GM12878 (cell line): ENCODE measurements at places on chromosomes 2 and 18.
A peak's percentile ranks its signal among the peaks of the same experiment; 100 is the strongest.

GRCh38 chr2:174670446-174670845 is 72.8 kb upstream of the WIPF1 start:
- no peak for DNase-seq

DNA sequence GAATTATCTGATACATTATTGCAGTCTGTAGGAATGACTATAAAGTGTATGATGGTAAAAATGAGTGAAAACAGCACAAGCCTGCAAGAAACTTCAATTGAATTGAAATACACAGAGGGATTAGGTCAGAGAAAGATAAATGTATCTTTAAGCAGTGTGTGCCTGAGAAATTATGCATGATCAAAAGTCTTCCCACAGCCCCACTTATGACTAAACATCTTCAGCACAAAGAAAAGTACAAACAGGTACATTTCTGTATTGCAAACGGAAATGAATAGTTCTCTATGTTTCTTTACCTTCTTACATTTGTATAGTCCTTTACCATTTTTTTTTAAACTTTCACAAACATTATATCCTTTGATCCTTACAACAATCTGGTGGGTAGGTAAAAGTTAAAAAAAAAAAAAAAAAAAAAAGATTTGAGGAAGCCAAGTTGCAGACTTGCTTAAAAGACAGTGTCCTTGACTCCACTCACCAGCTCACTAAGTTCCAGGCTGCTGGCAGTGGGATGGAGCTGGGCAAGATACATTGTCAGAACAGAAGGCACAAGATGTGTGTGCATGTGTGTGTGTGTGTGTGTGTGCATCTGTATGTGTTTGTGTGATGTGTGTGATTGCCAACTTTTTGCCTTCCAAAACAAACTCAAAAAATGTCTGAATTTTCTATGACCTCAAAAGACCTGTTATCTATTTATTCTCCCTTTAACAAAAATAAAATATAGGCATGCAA is 423.7 kb upstream of the ACVR2A start:
- no peak for DNase-seq

DNA sequence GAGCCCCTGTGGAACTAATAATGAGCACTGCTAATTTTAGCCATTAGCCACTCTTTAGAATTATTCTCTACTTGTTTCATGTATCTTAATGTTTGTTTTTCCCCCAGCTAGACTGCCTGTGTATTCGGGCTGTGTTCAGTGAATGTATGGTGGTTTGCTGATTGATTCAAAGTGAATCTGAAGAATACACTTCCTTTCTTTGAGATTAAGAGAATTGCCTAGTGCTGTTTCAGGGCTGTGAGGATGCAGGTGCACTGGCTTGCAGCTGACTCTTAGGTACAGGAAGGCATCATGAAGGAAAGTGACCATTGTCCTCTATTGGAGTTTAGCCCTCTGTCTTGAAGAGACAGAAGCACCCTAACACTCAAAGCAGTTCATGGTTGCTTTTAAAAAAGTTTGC is 138.7 kb downstream of the CERS6 start:
- peak; percentile 54 for DNase-seq

DNA sequence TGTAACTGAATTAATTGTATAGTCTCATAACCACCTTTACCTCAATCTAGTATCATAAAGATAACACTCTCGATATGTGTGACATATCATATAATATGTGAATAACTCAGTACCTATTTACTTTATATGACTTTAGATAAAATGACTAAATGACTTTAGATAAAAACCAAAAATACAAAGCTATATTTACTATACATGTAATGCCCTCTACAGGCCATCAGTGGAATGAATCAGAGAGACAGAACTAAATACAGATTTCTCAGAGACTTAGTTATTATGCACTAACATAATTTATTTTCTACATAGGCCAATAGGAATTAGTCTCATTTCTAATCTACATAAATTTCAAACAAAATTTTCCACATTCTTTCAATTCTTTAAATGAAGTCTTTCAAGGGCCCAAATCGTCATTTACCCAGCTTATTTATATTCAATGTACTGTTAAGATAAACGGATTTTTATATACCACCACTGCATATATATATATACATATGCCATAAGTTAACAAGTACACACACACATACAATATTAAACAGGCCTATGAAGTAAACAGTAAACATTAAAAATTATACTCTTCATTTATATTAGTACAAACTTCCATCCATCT is 219.9 kb downstream of the EXOC6B start:
- no peak for DNase-seq

DNA sequence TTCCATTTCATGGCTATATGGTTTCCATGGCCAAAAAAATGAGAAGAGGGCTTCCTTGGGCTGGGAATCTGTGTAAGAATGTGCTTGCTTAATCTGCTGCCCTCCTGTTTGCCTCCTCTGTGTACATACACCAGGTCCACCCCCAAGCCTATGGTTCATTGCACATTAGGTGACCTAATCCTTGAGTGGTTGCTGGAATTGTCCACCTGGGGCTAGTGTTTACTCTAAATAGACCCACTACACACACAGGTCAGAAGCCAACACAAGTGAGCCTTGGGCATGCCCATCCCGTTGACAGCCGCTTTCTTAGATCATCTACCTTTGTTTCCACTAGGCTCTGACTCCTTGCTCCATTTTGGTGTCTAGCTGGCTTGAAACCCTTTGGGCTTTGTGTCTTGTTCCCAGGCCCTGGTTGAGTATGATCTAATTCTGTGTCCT is 59.2 kb upstream of the ATL2 start:
- no peak for DNase-seq

GRCh38 chr18:8196238-8196637 is 413.0 kb upstream of the RAB12 start:
- no peak for DNase-seq

GRCh38 chr2:239401881-239402233 is 1.0 kb upstream of the HDAC4 start:
- peak; percentile 49 for DNase-seq

GRCh38 chr2:46248171-46248570 is 49.0 kb upstream of the EPAS1 start:
- no peak for DNase-seq

DNA sequence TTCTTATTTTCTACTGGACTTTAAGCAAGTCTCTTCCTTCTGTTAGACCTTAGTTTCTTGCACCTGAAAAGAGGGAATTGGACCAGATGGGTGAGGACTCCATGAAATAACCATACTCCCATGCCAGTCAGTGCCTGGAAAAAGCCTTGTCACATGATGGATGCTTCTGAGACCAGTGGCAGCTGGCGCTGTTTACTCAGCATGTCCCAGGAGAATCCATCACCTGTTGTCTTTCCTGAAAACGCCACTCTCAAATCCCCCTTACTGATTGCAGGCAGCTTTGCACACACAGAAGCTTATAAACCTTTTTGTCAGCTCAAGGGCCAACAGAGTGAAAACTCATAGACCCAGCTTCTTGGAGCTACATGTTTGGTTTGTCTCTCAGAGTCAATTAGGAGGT is 117.6 kb downstream of the POLE4 start:
- DNase-seq = no peak

GRCh38 chr2:25375371-25375988 is 33.8 kb upstream of the DNMT3A start:
- no peak for DNase-seq

DNA sequence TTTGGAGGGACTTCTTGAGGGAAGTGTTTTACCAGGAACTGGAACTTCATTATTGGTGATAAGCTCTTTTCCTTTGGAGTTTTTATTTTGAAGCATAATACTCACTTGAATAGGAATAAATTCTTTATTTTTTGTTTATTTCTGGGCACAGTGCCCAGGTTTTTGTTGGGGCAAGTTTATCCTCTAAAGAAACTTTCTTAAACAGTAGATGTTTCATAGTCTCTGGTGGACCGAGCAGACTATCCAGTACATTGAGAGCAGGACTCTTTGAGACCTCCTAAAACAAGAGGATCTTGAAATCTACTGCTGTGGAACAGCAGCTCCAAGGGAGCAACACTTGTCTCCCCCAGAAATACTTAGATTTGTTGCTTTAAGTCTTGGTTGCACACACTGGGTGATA is 109.4 kb downstream of the PARD3B start:
- no peak for DNase-seq

DNA sequence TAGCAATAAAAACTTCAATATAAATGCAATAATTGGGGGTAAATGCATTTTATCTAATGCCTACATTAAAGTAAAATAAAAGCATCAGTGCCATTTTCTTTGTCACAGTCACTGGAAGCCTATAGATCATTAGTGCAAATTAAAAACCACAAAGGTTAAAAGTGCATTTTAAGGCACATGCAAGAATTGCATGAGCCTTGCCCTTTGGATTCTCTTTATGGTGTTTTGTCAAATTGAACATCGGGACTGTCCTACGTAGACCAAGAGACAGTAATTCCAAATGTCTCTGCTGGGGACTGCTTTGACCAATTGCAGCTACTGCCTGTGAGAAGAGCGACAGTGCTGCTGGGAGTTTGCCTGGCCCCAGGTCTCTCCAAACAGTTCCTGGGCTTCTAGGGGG is 130.3 kb upstream of the SATB2 start:
- DNase-seq = no peak

GRCh38 chr2:229282758-229283546 is 11.9 kb upstream of the PID1 start:
- no peak for DNase-seq

GRCh38 chr2:86308356-86308755 is 29.1 kb downstream of the REEP1 start:
- no peak for DNase-seq

DNA sequence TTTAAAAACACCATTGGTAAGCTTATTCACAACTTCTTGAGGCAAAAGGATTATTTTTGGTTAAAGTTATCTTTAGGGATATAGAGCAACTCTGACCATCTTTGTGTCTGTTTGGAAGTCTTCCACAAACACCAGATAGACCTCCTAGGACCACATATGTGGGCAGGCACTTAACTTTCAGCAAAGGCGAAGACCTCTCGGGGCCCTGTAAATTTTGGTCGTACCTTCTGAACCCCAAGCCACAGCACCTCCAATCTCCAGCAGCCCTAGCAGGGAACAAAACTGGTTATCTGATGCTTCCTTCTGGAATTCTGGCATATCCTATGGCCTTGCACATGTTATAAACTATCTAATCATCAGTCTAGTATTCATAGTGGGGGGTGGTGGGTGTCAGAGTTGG is 114.8 kb downstream of the MBD5 start:
- no peak for DNase-seq

DNA sequence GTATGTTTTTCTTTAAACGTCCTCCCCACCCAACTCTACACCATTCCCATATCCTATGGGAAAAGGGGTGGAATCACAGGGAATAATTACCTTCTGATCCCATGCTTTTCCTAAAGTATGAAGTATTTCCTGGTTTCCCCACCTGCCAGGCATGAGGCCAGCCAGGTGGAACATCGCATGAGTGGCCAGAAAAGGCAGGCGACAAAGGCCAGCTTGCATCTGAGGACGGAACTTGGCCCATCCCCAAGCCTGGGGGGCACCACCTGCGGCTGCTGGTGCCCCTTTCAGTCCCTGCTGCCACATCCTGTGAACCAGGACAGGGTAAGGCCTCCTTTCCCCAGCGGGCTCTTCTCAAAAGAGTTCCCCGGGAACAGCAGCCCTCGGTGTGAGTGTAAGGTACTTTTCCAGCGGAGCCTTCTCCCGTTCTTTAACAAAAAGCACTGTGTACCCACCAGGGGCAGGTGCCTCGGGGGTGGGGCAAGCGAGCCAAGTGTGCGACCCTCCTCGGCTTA is 1.2 kb upstream of the ERFE start:
- no peak for DNase-seq

DNA sequence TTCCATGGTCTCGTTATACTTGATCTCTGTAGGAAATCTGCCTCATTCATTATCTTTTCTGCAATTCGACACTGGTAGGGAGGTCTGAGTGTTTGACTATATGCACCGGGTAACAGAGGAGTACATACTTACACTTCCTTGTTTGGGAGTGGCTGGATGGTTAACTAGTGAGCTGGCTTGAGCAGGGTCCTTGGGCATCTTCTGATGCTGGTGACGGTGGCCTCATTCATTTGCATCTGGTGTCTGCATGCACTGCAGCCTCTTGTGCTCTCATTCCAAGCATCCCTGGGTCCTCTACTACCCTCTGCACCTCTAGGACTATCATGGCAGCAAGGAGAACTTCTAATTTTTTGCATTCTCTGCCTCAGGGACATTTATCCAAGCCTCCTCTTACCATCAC is 100.0 kb upstream of the TCF4 start:
- no peak for DNase-seq

GRCh38 chr2:39837856-39838453 is 58.9 kb upstream of the THUMPD2 start:
- peak; percentile 11 for DNase-seq

- DNase-seq = no peak
Measured at GRCh38 chr2:46458763-46459500, 20.4 kb upstream of the TMEM247 start.

- no peak for DNase-seq
Measured at GRCh38 chr2:216830346-216830745, 29.5 kb downstream of the TNP1 start.

GRCh38 chr2:129738799-129739198 is 240.7 kb upstream of the RAB6C start:
- DNase-seq = no peak

DNA sequence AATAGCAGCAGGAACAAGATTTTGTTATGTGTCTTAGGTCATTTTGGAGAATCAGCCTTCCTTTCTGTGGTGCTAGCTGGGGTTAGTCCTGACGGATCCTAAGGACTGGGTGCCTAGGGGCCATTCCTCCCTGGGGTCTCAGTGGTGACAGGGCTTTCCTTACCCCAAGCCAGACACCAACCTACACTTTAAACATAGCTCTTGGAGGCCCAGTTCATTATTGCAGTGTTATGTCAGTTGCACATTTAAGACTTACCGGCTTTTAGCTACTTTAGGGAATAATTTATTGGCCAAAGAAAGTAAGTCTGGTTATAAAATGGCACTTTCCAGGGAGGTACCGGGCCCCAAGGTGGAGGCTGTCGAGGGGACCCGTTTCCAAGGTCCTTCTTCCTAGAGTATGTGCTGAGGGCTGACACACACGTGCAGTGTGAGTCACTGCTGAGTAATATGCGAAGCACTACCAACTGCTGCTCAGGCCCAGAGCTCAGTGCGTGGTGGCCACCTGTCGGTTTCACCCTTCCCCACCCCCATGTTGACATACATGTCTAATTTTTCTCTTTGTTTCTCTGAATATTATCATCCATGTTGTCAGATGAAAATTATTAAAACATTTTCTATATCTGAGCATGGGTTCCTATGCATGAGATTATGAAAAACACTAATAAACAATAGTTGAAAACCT is 37.0 kb upstream of the GRHL1 start:
- peak; percentile 45 for DNase-seq

DNA sequence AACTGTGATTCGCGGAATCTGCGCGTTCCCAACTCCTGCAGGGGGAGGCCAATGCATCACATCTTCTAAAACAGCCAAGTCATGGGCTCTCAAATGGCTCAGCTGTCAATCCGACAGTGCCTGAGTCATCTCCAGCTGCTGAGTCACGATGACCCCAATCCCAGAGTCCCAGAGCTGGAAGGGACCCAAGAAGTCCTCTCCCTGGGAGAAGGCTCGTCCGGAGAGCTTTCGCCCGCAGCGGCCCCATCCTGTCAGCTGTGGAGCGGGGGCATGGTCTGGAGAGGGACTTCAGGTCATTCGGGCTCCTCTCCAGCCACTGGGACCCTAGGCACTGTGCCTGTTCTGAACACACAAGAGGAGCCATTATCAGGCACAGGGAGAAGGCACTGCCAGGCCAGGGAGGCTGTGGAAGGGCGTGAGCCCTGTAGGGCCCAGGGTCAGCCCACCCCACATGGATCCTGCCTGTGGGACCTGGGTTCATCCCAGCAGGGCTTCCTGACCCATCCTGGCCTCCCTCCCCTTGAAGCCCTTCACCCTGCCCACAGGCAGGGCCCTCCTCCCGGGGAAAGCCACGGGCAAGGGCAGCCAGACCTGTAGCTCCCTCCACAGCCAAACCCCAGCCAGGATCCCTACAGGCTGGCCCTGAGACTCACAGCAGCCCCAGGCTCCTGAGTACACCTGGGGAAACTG is 47.6 kb upstream of the GPC1 start:
- DNase-seq = no peak
